CD4-positive, alpha-beta T cell treated with Interleukin-4 for 4 hours (primary cell): ENCODE measurements at places on chromosomes 5 and 9.
A peak's percentile ranks its signal among the peaks of the same experiment; 100 is the strongest.

- DNase-seq, result no peak
Measured at GRCh38 chr9:90641086-90641485, 1.5 kb downstream of the DIRAS2 start.

- DNase-seq, result no peak
Measured at GRCh38 chr5:17696627-17697026, 62.4 kb downstream of the TAF11L14 start.

GRCh38 chr5:133914434-133914833 is 54.0 kb downstream of the C5orf15 start:
- DNase-seq, result no peak

DNA sequence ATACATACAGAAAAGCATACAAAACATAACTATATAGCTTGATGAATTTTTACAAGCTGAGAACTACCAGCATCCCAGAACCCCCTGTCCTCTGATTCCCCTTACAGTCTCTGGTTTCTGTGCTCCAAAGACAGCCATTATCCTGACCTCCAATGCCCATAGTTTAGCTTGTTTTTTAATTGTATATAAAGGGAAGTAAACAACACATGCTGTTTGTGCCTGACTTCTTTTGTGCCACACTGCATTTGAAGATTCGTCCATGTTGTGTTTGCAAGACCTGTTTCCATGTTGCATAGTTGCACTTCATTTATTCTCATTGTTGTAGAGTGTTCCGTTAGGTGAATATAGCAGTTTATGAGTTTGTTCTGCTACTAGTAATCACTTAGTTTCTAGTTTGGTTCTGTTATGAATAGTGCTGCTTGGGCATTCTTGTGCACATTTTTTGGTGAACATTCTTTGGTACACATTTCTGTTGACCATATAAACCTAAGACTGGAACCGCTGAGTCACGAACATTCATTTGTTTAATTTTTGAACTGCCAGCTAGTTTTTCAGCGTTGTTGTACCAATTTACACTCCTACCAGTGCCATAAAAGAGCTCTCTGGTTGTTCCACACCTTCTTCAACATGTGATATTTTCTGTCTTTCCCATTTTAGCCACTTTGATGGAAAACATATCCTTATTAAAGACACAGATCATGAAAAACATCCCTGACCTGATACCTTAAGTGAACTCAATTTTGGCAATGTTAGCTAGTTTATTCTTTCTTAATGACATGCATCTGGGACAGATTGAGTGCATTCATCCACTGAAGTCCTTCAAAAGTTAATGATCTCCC is 78.1 kb upstream of the ANXA1 start:
- DNase-seq, result no peak

- DNase-seq, result no peak
Measured at GRCh38 chr9:38000332-38000731, 68.7 kb downstream of the SHB start.

GRCh38 chr9:110340306-110340705 is 2.6 kb upstream of the TXNDC8 start:
- DNase-seq, result no peak

GRCh38 chr9:114034196-114034595 is 43.9 kb downstream of the AMBP start:
- DNase-seq, result no peak

GRCh38 chr5:122064992-122065391 is 13.1 kb downstream of the LOX start:
- DNase-seq, result no peak

DNA sequence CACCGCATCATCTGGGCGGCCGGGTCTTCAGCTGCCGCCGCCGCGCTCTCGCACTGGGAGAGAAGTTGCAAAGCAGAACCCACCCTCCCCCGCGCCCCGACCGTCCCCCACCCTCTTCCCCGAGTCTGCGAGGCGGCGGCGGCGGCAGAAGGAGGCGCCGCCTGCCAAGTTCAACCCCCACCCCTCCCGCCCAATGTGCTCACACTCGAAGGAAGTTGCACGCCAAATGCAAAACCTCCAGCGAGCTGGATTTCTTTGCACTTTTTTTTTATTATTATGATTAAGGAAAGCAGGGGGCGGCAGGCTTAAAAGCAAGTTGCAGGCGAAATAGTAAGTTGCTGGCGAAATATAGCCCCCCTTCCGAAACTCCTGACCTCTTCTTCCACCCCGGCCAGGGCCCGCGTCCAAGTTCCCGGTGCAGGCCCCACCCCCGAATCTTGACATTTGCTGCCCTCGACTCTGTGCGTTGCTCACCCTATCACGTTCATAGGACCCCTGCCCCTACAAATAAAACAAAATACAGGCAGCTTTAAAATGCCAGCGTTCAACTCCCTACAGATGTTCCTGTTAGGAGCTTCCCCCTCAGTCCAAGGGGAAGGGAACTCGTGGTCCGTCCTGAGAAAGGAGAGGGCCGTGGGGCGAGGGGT is 1.1 kb upstream of the NR3C1 start:
- DNase-seq, result peak; percentile 76

DNA sequence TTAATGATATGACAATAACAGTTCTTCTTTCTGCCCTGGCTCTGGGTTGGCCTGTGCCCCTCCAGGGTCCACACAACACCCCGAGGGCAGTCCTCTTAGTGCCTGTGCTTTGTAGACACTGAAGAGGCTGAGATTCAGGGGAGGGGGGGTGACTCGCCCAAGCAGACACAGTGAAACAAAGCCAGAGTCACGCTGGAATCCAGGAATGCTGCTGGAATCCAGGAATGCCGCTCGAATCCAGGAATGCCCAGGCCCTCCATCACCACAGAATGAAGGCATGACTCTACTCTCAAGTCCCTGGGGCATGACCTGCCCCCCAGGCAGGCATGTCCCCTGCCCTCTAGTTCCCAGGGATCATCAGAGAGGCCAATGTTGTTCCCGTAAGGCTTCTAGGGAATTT is 73.1 kb downstream of the LRSAM1 start:
- no peak for DNase-seq

GRCh38 chr5:62465985-62466925 is 53.7 kb downstream of the IPO11 start:
- DNase-seq, result no peak

DNA sequence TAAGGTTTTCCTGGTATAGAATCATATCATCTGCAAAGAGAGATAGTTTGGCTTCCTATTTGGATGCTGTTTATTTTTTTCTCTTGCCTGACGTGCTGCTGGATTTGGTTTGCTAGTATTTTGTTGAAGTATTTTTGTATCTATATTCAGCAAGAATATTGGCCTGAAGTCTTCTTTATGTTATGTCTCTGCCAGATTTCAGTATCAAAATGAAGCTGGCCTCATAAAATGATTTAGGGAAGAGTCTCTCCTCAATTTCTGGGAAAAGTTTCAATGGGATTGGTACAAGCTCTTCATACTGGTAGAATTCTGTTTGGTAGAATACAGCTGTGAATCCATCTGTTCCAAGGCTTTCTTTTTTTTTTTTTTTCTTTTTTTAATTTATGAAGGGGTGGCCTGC is 799.0 kb upstream of the TYRP1 start:
- DNase-seq, result no peak

GRCh38 chr9:105291422-105291859 is 47.0 kb downstream of the SLC44A1 start:
- DNase-seq, result no peak

DNA sequence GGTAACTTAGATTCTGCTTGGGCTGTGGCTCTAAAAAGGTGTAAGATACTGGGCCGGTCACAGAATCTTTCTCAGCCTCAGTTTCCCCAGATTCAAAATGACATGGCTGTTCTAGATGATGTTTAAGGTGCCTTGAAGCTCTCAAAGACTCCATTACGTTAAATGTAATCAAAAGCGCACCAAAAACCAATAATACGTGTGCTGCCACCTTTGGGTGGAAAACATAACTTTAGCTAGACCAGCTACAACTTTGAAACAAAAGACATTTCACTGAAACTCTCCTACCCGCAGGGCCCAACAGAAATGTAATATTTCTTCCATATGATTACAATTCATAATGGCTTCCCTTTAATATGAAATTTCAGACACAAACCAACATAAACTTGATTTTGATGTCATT is 35.0 kb upstream of the PCSK5 start:
- DNase-seq, result no peak

DNA sequence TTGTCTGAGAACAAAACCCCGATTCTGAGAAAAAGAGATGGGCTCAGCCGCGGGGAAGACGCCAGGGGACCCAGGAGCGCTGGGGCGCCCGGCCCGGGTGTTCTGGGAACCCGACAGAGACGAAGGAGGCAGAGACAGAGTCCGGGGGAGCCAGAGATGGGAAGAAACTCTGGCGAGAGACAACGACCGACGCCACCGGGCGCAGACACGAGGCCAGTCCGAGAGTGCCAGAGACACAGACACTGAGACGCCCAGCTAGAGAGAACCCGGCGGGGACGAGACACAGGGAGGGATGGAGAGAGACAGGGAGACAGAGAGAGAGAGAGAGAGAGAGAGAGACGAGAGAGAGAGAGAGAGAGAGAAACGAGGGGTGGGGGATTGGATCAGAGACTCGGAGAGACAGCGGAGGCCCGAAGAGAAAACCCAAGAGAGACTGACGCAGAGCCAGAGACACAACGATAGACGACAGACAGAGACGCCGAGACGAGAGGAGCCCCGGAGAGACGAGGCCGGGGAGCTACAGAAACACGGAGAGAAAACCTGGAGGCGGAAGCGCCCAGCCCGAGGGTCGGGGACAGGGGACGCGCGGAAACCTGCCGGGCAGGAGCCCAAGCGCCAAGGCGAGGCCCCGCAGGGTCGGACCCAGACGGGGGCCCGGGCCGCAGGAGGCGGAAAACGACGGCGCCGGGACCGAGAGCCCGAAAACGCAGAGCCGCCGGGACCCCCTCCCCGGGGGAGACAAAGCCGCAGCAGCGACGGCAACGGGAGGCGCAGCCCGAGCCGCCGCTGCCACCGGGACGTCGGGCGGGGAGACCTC is 3.3 kb downstream of the NR5A1 start:
- DNase-seq, result no peak

- DNase-seq, result no peak
Measured at GRCh38 chr5:127595484-127596368, 53.2 kb upstream of the CTXN3 start.

- no peak for DNase-seq
Measured at GRCh38 chr5:36632363-36632664, 25.9 kb downstream of the SLC1A3 start.

- DNase-seq, result no peak
Measured at GRCh38 chr5:64637144-64637543, 53.2 kb upstream of the SHISAL2B start.

DNA sequence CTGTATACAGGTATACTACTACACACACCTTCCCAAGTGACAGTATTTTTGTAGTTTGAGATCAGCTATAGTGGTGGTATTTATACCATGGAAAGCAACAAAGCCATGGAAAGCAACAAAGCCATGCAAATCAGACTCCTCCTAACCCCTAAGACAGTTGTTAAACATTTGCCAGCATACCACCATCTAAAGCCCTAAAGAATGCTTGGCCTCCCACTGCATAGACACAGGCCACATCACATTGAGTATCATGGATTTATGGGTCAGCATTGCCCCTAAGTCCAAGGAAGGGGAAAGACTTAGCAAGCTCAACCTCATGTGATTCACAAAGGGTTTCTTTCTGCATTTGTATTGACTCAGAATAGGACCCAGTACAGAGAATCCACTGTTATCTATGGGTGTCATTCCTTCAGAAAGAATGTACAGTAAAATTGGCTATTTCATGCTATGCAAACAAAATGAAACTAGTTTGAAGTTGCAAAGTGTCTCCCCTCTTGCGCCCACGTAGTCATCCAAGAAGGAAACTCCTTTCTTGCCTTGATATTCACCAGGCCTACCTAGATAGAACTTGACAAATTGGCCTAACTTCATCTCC is 70.4 kb upstream of the IQGAP2 start:
- no peak for DNase-seq

DNA sequence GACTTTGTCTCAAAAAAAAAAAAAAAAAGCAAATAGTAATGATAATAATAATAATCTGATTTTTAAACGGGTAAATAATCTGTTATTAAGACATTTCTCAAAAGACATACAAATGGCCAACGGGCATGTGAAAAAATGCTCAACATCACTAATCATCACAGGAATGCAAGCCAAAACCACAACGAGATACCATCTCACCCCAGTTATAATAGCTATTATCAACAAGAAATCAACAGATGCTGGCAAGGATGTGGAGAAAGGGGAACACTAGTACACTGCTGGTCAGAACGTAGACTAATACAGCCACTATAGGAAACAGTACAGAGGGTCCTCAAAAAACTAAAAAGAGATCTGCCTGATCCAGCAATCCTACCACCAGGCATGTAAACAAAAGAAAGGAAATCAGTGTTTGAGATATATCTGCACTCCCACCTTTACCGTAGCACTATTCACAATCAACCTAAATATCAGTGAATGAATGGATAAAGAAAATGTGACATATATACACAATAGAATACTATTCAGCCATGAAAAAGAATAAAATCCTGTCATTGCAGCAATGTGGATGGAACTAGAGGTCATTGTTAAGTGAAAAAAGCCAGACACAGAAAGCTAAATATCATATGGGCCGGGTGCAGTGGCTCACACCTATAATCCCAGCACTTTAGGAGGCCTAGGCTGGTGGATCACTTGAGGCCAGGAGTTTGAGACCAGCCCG is 24.9 kb downstream of the VAV2 start:
- no peak for DNase-seq

DNA sequence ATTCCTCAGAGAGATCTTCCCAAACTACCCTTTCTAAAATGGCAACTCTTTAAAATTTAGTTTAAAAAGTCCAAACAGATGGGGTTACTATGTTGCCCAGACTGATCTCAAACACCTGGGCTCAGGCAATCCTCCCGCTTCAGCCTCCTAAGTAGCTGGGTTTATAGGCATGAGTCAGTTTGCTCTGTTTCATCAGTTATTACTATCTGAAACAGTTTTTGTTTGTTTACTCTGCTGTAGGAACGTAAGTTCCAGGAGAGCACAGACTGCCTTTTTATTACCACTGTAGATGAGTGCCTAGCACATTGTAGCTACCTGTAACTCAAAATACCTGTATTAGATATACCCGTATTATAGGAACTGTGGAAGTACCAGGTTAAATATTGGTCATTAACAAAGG is 89.4 kb downstream of the UHRF2 start:
- no peak for DNase-seq

GRCh38 chr5:1540166-1540565 is 16.4 kb upstream of the LPCAT1 start:
- DNase-seq, result no peak

DNA sequence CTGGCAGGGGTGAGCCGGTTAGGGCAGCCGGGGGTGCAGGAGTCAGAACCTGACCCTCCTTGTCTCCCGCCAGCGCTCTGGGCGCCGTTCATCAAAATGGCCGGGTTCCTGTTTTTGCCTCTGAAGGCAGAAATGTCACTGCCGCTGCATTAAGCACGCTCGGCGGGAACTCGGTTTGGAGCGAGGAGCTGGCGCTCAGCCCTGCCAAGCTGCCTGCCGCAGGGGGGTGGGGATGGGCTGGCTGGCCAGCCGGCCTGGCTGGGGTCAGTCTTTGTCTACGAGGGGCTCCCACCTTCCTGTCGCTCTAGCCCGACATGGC is 63.7 kb downstream of the CXXC5 start:
- no peak for DNase-seq

GRCh38 chr5:78659714-78660113 is 11.1 kb upstream of the LHFPL2 start:
- no peak for DNase-seq
